ENCODE measurements at places on chromosomes 12 and 14. TPM values are rescaled to one million over a fixed set of nuclear protein-coding genes. Genes with fewer than 3 reads are reported as not detected.

- no peak for DNase-seq
Observed at GRCh38 chr14:30808576-30808975, 65.8 kb upstream of the COCH start.

- no peak for DNase-seq
Observed at GRCh38 chr14:27050208-27050607, 452.4 kb upstream of the NOVA1 start.

DNA sequence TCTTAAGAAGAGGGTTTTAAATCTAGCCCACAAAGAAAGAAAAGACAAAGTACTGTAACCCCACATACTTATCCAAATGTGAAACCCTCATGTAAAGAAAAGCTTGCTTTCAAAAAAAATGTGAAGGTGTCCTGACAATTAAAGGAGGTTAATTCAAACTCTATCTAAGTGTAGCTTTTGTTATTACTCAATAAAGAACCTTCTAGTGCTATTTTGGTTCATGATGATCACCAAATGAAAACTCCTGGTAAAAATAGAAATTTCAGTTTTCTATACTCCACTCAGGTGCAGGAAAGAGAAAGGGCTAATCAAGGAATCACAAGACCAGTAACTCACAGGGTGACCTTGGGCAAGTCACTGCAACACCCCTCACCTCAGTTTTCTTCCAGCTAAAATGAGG is 1.6 kb downstream of the STAB2 start:
- no peak for DNase-seq

DNA sequence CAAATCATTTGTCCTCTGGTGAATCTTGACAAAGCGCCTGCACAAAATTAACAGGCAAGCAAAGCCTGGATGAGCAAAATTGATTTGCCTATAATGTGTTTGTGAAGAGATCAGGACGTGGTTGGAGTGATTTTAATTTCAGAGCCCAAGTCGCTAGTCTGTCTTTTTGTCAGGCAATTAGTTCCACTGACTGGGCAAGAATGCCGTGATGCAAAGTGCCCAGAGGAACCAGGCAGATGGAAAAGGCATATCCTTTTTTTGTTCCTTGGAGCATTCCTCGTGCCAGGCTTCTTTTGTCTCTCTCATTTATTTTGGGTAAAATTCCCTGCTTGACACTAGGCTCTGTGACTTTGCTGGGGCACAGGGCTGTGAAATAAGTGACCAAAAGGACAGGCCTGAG is 65.9 kb upstream of the CCDC198 start:
- DNase-seq: no peak

GRCh38 chr12:76929499-76929898 is 50.7 kb upstream of the CSRP2 start:
- no peak for DNase-seq

GRCh38 chr14:38481952-38482678 is 226.2 kb upstream of the CLEC14A start:
- DNase-seq: no peak

The CCDC38 gene
- total RNA-seq: 25.8 TPM

The BEST3 gene
- total RNA-seq: 0.74 TPM

The B4GALNT3 gene
- 24.3 TPM for total RNA-seq

DNA sequence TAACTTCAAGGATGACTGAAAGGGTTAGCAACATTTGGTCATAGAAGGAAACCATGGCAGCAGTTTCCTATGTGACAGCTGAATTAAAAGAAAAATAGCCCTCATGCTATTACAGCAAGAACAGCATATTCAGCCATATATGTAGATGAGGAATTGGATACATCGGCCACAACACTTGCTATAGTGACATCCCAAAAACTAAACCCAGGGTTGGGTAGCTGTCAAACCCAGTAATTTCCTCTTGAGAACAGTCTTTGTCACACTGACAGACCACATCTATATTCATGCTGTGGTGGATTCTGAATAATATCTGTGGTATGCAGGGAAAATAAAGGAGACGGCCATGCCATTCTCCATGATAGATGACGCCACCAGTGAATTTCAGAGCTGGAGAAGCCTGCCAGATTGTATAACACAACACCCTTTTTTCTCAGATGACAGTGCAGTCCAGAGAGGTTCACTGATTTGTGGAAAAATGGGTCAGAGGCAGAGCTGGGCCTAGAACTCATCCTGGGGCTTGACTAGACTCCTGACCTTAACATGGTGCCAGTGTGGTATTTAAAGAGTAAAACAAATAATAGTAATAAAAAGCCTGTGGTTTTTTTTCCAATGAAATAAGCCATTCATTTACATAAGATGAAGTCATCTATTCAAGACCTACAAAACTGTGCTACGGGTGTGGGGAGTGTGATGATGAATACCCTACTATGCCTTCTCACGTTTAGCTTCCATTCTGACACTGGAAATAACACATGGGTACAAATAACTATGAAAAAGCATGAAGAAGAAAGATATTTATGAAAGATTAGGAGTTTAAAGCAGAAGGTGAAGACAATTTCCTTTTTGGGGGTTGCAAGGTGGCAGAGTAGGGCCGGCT is 32.3 kb downstream of the EFCAB11 start:
- no peak for DNase-seq

DNA sequence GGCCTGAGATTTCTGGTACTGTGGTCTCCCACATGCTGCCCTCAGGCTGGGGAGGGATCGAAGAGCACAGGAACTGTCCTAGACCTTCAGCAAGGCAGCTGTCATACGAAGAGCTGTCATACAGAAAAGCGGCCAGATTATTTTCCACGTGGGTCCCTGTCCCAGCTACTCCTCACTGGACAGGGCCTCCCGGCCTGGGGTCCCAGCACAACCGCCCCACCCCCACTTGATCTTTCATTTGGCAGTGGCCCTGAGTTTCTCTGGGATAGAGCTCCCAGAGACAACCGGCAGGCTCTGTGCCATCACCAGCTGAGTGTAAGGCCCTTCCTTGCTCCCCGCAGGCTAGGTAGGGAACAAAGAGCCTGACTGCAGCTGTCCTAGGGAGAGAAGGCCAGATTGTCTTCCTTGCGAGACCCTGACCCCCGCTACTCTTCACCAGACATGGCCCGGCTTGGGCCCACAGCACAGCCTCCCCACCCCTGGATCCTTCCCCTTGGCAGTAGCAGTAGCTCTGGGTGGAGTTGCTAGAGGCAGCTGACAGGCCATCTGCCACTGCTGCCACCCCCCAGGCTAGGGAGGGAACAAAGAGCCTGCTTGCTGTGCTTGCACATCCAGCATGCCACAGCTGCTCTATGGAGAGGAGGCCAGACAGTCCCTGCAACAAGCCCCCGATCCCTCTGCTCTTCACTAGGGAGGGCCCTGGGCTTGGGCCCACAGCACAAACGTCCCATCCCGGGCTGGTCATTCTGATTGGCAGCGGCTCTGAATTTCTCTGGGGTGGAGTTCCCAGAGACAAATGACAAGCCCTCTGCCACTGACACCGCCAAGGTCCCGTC is 3.1 kb upstream of the OR4N2 start:
- DNase-seq: no peak

GRCh38 chr14:102971314-102971713 is 48.9 kb downstream of the AMN start:
- no peak for DNase-seq

- no peak for DNase-seq
Observed at GRCh38 chr12:52277486-52278245, 3.2 kb downstream of the KRT86 start.

- DNase-seq: no peak
Observed at GRCh38 chr12:117583092-117583491, 221.7 kb upstream of the NOS1 start.

GRCh38 chr12:114406316-114406983 is 506 bp upstream of the TBX5 start:
- no peak for DNase-seq

DNA sequence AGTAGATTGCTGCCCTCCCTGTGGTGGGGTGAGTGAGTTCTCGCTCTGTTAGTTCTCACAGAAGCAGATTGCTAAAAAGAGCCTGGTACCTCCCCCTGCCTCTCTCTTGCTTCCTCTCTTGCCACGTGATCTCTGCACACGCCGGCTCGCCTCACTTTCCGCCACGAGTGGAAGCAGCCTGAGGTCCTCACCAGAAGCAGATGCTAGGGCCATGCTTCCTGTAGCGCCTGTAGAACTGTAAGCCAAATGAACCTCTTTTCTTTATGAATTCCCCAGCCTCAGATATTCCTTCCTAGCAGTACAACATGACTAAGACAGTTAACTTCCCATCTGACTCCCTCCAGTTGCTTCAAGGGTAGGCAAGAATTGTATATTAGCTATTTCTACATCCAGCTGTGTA is 76.2 kb downstream of the ETV6 start:
- DNase-seq: no peak

The KRT79 gene
- total RNA-seq: 0.24 TPM

DNA sequence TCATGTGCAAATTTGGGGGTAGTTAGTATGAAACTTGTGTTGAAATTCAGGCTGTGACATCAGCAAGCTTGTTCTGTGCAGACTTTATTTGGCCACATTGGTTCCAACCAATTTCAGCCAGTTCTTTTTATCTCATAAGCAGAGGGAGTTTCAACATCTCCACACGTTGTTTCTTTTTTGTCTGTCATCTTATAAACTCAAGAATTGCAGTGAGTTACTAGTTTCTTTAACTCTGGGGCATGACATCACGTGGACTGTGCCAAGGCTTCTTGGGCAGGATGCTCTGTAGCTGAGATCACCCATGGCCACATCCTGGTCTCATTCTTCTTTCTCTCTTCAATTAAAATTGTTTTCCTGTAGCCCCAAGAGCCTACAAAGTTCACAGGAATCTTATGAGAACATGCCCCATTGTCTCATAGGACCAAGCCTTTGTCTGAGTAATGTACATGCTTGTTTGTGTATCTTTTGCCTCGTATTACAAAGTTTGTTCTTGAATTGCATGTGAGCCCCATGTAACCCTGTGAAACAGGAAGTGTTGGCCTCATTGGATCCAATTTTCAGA is 982.0 kb upstream of the TMEM132C start:
- no peak for DNase-seq

DNA sequence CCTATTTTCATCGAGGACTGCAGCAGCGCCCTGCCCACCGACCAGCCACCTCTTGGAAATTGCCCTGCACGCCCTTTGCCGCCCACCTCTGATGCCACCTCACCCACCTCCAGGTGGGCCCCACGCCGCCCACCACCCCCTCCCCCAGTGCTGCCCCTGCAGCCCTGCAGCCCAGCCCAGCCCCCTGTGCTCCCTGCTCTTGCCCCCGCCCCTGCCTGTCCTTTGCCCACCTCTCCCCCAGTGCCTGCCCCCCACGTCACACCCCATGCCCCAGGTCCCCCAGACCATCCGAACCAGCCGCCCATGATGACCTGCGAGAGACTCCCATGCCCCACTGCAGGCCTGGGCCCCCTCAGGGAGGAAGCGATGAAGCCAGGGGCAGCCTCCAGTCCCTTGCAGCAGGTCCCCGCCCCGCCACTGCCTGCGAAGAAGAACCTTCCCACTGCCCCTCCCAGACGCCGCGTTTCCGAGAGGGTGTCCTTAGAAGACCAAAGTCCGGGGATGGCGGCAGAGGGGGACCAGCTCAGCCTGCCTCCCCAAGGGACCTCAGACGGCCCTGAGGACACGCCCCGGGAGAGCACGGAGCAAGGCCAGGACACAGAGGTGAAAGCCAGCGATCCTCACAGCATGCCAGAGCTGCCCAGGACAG is 96.5 kb downstream of the LGMN start:
- peak; percentile 73 for DNase-seq

The FAM181A gene
- 18.0 TPM for total RNA-seq

GRCh38 chr12:25248137-25248536 is 2.6 kb downstream of the KRAS start:
- DNase-seq: no peak

The NOP9 gene
- 27.6 TPM for total RNA-seq

The CCDC92 gene
- total RNA-seq: 79.1 TPM

The IRAK4 gene
- total RNA-seq: 16.4 TPM

The KLRG1 gene
- 3.5 TPM for total RNA-seq

DNA sequence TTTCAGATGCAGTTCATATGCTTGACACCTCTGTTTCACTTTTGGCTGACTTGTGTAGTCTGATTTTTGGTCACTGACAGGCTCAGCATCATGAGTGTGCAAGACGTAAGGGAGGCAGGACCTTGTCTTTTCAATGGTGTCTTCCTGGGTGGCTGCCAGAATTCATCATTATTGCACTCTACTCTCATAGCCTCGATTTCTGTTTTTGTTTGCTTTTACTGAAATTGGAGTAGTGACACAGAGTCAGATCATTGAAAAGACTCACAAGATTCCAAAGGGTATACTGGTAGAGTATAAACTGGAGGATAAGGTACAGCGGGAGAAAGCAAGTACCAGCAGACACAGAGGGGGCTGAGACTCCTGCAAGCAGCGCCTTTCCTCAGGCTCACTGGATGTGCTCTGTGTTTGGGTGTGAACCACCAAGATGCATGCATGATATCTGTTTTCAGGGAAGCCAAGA is 126.3 kb upstream of the FGD4 start:
- DNase-seq: no peak

- no peak for DNase-seq
Observed at GRCh38 chr14:63524537-63525155, 18.5 kb downstream of the PPP2R5E start.

The CFAP73 gene
- total RNA-seq: not detected

DNA sequence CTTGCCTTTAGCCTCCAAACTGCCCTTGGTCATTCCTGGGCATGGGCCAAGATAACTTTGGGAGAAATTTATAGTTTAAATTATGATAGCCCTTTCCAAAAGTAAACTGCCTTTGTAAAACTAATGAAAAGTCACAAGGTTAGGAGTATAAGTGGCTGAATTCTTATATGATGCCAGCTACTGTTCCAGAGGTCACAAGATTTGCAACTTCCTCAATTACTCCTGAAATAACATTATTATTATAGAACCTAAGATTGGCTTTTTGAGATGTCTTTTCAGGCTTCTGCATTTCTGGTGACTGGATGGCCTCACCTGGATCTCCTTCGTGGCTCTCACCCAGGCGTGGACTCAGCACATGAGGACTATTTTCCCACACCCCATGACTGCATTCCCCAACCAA is 55.0 kb downstream of the OSBPL8 start:
- DNase-seq: no peak

The EML1 gene
- total RNA-seq: 22.7 TPM

The CARMIL3 gene
- total RNA-seq: 8.6 TPM

DNA sequence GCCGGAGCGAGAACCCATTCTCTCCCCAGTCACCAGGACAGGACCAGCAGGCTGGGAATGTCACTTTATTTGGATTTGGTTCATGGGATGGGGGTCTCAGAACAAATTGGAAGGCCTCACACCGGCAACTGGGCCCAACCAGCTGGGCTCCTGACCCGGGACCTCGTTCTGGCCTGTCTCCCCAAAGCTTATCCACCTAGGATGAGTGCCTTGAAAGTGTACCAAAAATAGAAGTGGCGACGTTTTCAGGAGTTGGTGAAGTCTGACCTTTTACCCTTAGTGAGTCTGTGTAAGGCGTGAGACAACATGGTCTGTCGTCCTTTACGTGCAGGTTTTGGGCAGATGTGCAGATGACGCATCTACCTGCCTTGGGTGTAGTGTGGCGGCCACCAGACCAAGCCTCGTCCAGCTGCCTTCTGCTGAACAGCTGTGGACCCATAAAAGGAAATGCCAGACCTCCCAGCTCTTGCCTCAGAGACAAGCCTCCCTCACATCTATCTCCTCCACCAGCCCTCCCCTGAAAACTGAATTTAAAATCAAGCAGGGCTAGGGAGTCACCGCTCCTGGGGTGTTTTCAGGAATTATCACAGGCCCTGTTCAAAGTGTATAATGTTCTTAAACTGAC is 36.6 kb upstream of the CLMN start:
- peak; percentile 4 for DNase-seq

The CABP1 gene
- total RNA-seq: 2.4 TPM

The GLT8D2 gene
- 8.1 TPM for total RNA-seq

- no peak for DNase-seq
Observed at GRCh38 chr12:124423761-124424515, 129.0 kb downstream of the RFLNA start.

The CCDC196 gene
- 70.8 TPM for total RNA-seq

All from testis (tissue), 5 donors.